CD4-positive, alpha-beta T cell treated with Interleukin-6 at 100 ng/mL for 8 hours (primary cell): ENCODE measurements at places on chromosomes 13 and 19.

DNA sequence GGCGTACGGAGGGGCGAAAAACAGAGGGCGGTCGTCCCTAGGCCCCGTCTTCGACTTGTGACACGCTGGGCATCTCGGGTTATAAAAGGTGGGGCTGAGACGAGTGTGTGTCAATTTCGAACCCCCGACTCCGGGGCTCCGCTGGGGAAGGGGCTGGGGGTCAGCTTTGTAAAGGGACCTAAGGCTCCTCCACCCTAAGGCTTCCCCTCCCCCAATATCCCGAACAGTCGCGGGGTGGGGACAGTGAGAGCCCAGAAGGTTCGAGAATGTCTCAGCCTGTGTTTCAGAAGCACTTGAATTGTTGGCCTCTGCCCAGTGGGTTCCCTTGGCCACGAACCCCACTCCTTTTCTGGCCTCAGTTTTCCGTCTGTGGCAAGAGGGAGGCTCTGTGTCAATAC, 450 bp downstream of the SELENOW start:
- DNase-seq: no peak

DNA sequence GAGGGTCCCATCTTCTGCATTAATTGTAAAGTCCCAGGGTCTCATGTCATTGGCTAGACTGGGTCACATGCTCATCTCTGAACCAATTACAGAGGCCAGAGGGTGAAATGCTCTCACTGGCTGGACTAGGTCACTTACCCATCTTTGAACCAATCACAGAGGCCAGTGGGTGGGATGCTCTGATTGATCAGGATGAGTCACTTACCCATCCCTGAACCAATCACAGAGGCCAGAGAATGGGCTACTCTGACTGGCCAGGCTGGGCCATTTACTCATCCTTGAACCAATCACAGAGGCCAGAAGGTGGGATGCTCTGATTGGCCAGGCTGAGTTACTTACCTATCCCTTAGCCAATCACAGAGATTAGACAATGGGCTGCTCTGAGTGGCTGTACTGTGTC, 5.3 kb downstream of the MISP start:
- DNase-seq: no peak

DNA sequence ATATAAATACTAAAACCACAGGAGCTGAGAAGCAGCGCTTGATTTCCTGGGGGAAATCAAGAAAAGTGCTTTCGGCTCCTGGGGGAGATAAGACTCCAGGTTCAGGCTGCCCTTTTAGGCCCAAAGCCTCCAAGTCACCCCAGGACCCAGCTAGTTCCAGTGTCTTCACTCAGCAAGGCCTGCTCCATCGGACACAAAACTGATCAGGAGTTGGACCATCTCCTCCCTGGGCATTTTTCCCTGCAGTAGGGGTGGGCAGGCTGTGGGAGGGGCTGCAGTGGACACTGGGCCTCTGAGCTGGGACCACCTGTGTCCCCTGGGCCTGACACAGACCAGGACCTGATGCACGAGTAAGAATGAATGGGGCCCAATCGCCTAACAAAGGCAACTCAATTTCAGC, 15.2 kb downstream of the C19orf12 start:
- no peak for DNase-seq

GRCh38 chr13:112651750-112652511, 37.9 kb upstream of the ATP11A start:
- no peak for DNase-seq

DNA sequence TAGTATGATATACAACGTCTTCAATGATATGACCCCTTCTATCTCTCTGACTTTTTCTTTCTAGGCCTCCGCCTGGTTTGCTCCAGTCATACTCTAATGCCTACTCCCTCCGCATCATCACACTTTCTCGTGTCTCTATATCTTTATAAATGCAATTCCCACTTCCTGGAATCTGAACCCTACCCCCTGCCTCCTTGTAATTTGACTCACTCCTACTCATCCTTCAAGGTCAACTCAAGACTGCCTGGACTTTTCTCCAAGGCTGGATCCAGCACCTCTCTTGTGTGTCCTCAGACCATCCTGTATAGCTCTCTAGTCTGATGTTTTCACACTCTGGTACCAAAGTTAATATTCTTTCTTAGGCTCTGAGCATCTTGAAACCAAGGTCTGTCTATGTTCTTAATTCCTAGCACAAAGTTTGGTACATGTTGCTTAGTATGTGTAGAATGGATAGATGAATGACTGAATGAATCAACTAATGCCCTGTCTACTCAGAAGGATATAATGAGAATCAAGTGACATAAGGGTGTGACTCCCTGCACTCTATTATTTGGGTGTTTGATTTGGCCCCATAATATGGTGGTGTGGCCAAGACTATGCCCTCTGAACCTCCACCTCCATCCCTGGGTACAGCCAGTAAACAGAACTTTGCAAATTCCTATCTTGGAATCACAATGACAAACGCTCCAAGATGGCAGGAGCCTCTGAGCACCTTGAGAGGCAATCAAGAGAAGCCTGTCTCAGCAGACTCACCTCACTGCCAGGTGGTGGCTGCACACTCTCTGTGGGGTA, 74.3 kb upstream of the SERP2 start:
- DNase-seq: no peak

- DNase-seq: no peak
Measured at GRCh38 chr19:4449639-4450028, 8.0 kb downstream of the UBXN6 start.

DNA sequence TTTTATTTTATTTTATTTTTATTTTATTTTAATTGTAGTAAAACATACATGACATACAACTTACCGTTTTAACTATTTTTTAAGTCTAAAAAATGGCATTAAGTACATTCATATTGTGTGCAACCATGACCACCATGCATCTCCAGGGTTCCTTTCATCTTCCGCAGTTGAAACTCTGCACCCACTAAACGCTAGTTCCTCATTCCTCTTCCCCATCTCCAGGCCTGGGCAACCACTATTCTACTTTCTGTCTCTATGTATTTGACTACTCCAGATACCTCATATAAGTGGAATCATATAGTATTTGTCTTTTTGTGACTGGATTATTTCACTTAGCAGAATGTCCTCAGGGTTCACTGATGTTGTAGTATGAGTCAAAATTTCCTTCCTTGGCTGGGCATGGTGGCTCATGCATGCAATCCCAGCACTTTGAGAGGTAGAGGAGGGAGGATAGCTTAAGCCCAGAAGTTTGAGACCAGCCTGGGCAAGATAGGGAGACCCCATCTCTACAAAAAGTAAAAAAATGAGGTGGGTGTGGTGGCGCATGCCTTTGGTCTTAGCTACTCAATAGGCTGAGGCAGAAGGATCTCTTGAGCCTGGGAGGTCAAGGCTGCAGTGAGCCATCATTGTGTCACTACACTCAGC, 55.7 kb upstream of the ZNF507 start:
- DNase-seq: no peak
